ENCODE measurements at places on chromosomes 6 and 20.
A peak's percentile ranks its signal among the peaks of the same experiment; 100 is the strongest.

GRCh38 chr6:161115468-161115867 is 123.9 kb downstream of the MAP3K4 start:
- DNase-seq, result no peak

DNA sequence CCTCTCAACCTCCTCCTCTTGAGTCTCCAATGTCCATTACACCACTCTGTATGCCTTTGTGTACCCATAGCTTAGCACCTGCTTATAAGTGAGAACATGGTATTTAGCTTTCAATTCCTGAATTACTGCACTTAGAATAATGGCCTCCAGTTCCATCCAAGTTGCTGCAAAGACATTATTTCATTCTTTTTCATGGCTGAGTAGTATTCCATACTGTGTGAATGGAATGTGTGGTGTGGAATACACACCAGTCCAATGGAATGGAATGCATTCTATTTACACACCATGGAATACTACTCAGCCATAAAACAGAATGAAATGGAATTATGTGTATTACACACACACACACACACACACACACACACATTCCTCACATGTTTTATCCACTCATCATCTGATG is 116.1 kb downstream of the BACH2 start:
- DNase-seq, result no peak

- DNase-seq, result no peak
These were observed 73.4 kb upstream of the NOX3 start for GRCh38 chr6:155528982-155529453.

GRCh38 chr20:5535125-5535756 is 215.0 kb upstream of the SHLD1 start:
- DNase-seq, result no peak

DNA sequence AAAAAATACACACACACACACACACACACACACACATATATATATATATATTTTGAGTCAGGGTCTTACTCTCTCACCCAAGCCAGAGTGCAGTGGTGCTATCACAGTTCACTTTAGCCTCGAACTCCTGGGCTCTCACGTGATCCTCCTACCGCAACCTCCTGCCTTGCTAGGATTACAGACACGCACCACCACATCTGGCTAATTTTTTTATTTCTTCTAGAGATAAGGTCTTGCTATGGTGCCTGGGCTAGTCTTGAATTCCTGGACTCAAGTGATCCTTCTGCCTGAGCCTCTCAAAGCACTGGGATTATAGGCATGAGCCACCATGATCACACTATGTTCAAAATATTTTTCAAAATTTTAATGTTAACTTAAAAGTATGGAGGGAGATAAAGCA is 43.5 kb downstream of the NUP153 start:
- DNase-seq, result no peak

GRCh38 chr6:104858642-104859041 is 1.1 kb downstream of the HACE1 start:
- peak; percentile 37 for DNase-seq

GRCh38 chr6:135146162-135146934 is 34.8 kb upstream of the MYB start:
- DNase-seq, result no peak

- DNase-seq, result no peak
These were observed 8.3 kb upstream of the HM13 start for GRCh38 chr20:31505903-31506302.

DNA sequence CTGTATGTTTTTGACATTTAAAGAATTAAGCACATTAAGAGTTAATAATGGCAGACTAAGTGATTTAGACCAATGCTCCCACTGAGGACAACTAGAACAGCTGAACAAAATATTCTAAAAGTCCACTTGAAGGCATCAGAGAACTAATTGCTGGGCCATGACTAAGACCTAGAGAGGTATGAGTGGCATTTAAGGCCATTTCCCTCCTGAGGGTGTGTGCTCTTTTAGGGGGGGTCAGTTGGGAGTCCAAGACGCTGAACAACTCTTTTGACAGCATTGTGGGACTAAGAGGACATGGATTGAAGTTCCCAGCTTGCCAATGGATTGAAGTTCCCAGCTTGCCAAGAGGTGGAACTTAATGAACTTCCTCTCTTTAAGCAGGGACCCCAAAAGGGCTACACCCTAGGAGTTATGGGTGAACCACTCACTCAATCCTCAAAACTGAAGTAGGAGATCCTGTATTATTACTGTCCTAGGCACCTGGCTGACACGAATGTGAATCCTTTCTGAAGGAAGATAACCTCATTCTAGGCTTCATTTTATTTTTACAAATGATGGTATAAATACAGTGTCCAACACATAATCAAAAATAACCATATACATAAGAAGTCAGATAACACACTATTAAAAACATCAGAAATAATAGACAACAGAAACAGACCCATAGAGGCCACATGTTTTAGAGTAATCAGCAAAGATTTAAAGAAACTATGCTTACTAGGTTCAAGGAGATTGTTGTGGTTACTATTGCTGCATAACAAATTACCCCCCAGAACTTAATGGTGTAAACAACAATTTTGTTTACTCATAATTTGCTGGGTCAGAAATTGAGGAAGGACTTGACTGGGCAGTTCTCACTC is 175.1 kb downstream of the VEGFA start:
- no peak for DNase-seq

GRCh38 chr20:21004386-21005076 is 101.6 kb downstream of the LINC00237 start:
- no peak for DNase-seq

GRCh38 chr6:46772762-46773161 is 20.4 kb upstream of the MEP1A start:
- DNase-seq, result peak; percentile 3

GRCh38 chr6:89404512-89404911 is 7.6 kb downstream of the RRAGD start:
- DNase-seq, result no peak

GRCh38 chr20:19566226-19566945 is 191.7 kb upstream of the RIN2 start:
- no peak for DNase-seq

DNA sequence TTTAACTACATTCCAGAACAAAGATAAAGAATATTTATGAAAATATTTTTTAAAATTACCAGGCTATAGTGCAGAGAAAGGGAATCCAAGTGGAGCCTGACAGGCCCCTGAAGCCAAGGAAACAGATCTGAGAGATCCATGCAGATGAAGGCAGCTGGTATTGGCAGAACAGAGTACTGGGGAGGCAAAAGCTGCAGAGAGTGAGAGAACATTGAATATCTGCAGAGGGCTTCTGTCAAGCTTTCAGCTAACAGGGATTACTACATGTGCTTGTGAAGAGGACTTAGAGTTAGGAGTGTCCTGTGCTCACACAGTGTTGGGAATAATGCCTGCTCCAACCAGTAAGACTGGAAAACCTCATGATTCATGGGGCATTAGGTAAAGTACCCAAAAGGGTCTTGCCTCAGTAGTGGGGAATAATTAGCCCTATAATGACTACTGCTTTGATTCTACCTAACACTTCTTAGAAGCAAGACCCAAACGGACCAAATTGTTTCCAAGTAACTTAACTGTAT is 657.2 kb downstream of the DHX35 start:
- DNase-seq, result no peak

- no peak for DNase-seq
These were observed 117.3 kb upstream of the TNFAIP3 start for GRCh38 chr6:137749696-137750211.

DNA sequence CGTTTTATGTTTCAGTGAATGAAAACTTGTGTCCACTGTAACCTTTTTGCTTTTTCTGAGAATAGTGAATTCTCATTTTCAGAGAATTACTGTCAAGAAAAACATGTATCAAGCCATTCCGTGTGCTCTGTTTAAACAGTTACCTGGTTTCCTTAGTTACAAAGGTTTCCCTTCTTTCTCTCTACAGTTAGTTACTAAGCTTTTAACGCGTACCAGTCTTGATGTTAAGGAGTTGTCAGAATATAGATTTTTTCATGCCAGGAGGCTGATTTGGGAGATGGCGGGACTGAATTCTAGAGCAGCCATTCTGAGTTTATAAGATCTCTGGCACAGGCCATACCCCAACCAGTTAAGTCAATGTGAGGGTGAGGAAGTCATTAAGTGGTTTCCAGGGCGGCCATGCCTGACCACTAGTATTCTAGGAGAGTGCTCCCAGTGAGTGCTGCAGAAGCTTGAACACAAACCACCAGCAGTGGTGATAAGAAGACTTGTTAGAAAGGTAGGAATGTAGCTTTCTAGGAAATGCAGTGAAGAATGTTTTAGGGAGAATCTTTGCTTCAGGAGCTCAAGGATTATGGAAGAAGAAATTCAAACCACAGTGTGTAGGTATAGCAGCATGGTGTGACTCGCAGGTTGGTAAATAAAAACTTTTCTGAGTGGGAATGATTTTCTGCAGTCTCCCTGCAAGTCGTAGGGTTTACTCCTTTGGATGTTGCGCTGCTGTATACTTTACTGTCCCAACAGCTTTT is 112.9 kb downstream of the JARID2 start:
- no peak for DNase-seq

DNA sequence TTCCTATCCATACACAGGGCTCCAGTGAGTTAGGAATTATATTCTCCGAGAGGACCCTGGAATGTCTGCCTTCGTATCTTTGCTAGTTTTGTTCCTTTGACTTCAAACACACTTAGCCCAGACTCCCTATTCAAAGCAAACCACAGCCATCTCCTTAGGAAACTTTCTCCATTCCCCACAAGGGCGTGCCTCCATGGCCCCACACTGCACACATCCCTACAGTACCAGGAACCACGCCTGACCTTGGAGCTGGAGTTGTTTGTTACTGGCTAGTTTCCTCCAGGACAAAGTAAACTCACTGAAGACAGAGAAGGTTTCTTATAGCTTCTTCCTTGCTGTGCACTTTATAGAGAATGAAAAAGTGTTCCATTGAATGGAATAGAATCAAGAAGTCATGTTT is 412.8 kb upstream of the AGPAT4 start:
- no peak for DNase-seq

- DNase-seq, result no peak
These were observed 32.1 kb downstream of the RIPOR2 start for GRCh38 chr6:24903681-24904080.

- no peak for DNase-seq
These were observed 88.4 kb downstream of the COL19A1 start for GRCh38 chr6:69954733-69955132.

- DNase-seq, result peak; percentile 89
These were observed 11.0 kb downstream of the ROS1 start for GRCh38 chr6:117414770-117415169.

DNA sequence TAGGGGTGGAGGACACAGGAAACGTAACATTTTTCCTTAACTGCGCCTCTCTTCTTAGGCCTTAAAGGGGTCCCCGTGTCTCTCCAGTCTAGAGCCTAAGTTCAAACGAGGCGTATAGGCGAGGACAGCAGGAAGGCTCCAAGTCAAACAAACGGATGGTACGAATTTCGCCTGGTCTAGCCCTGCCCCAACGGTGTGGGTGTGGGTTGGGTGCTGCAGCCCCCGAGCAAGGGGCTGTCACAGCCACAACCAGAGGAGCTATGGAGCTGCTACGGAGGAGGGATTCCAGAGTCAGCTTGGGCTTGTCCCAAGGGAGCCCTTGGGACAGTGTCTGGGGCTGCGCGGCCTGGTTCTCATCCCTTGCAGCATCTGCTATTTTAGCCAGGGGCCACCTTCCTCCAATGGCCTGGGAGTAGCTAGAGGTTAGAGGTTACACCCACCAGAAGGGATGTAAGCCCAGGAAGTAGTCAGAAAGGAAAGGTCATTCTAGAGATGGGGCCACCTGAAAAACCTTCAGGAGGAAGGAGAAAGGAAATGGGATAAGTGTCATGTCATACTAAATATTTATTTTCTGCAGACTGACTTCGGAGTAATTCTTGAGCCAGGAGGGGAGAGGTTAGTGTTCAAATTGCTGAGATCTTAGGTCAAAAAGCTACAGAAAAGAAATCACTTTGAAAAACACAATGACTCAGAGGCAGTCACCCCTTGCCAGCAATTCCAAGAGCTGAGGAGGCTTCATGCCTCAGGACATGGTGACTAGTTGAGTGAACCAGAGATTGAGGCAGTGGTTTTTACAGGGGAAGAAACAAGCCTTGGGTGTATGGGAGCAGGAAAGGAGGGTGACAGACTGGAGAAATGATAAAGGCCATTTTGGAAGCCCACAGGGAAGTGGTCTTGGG is 21.7 kb downstream of the VPS52 start:
- no peak for DNase-seq

DNA sequence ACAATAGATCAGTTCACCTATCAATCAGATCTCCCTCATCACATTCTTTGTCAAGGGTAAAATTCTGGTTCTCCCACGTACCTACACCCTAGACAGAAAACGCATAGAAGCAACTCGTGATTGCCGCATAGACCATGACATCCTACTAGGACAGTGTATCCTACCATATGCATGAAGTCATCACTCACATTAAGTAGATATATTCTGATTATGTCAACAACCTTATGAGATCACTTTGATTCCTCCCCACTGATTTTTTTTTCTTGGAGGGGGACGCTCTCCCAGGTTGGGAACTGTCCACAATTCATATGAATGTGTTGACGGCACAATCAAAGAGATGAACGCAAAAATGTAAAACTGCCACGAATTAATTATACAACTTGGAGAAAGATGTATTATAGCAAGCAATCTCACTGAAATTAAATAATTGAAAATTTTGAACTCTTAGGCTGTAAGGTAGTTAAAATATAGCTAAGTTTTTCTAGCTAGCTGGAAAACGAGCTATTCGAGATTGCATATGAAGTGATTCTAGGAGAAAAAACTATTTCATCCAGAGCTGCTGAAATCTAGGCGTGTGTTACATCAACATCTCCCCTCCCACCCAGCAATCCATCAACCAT is 82.5 kb upstream of the CCDC28A start:
- DNase-seq, result no peak

GRCh38 chr6:42347456-42347855 is 104.3 kb downstream of the TRERF1 start:
- no peak for DNase-seq

GRCh38 chr6:156254240-156254639 is 522.9 kb upstream of the ARID1B start:
- DNase-seq, result no peak

DNA sequence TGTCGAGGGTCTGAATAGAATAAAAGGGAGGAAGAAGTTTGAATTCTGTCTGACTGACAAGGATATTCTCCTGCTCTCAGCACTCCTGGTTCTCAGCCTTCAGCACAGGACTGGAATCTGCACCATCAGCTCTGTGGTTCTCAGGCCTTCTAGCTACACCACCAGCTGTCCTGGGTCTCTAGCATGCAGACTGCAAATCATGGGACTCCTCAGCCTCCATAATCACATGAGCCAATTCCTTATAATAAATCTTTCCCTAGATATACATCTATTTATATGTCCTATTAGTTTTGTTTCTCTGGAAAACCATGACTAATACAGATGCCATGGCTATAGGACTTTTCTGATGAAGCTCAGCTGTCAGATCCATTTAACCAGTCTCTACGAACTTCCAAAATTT is 132.8 kb upstream of the ECI2 start:
- no peak for DNase-seq

All from cerebellar cortex (tissue), 1 donor.